Ammon's horn (tissue), 1 donor: ENCODE measurements at places on chromosomes 1 and 21.

- no peak for DNase-seq
These were observed 12.8 kb downstream of the LRP8 start for GRCh38 chr1:53315046-53315445.

GRCh38 chr21:34129039-34129891 lies 55.9 kb downstream of the MRPS6 start:
- DNase-seq, result peak; percentile 86

- DNase-seq, result peak; percentile 80
These were observed 549 bp downstream of the THBS3 start for GRCh38 chr1:155206891-155207805.

- DNase-seq, result peak; percentile 70
These were observed at the start of gene FAAP20 for GRCh38 chr1:2194319-2194897. TSS of gene FAAP20 (minus strand) at chr1:2194772. CDS start at chr1:2194749, 23 bp downstream.

DNA sequence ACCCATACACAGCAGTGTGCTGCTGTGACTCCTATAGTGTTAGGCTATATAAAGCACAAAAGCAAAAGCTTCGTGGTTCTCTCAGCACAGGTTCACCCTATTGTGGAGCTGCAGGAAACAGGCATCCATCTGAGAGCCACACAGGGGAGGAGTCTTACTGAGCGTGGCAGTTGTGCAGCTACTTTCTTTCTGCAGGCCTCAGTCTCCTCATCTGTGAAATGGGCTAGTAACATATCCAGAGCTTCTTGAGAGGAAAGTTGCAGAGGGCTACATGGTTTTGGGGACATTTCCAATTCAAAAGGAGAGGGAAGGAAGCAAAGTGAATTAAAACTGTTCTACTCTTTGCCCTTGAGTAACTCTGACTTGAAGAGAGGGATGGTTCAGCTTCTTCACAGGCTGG lies 142.0 kb downstream of the FOXD2 start:
- DNase-seq, result no peak

- no peak for DNase-seq
These were observed 114.1 kb downstream of the C1orf94 start for GRCh38 chr1:34290831-34291230.

- no peak for DNase-seq
These were observed 33.6 kb downstream of the CD55 start for GRCh38 chr1:207355060-207355459.

DNA sequence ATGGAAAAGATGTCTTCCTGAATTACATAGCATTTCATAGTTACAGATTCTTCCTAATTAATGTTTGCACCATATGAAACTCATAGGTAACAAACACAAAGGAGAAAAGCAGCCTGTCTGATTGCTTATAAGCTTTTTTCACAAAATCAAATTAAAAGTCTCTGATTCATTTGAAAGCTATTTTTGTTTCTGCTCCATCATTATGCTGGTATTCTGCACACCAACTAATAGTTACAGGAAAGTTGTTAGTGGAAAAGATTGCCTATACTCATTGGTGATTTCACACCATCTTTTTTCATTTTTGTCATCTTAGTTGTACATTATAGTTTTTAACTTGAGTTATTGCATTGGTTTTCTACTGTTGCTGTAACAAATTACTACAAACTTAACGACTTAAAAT lies 70.0 kb downstream of the PRKAA2 start:
- no peak for DNase-seq

GRCh38 chr1:32592943-32593342 lies 53.7 kb downstream of the ZBTB8A start:
- no peak for DNase-seq

GRCh38 chr21:34996304-34997101 lies 52.6 kb downstream of the RUNX1 start:
- no peak for DNase-seq

- no peak for DNase-seq
These were observed 31.0 kb downstream of the FBXO42 start for GRCh38 chr1:16321176-16321867.

DNA sequence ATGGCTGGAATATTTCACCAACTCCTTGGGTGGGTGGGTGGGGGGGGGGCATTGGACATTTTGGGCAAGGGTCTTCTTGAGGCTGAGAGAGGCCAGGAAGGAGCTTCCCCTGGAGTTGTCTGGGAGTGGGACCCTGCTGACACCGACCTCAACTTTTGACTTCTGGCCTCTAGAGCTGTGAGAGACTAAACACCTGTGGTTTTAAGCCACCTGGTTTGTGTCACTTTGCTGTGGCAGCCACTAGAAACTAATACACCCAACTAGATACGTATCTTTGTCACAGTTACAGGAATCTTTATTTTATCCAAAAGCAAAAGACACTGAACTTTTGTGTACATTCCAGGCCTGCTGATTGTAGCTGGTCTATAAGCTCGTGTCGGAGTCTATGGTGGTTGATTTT lies 9.9 kb upstream of the RIPK4 start:
- DNase-seq, result no peak

DNA sequence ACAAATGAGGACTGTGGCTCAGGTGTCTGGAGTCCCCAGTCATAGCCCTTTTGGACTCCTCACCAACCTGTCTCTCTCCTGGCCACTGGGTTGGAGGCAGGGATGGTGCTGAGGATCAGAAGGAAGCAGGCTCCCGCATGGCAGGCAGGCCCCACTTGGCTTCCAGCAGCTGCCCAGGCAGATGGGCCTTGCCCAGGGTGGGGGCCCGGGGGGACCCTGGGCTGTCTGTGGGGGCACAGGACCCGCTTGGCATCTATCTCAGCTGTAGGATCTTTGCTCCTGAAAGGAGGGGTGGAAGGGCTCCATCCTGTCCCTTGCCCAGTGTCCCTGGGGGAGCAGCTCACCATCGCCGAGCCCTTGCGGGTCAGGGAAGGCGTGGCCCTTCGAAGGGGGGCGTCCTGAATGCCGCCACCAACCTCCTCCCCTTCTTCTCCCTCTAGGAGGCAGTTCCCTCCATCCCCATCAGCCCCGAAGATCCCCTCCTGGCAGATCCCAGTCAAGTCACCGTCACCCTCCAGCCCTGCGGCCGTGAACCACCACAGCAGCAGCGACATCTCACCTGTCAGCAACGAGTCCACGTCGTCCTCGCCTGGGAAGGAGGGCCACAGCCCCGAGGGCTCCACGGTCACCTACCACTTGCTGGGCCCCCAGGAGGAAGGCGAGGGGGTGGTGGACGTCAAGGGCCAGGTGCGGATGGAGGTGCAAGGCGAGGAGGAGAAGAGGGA lies 154.5 kb downstream of the PEX14 start:
- DNase-seq, result no peak

DNA sequence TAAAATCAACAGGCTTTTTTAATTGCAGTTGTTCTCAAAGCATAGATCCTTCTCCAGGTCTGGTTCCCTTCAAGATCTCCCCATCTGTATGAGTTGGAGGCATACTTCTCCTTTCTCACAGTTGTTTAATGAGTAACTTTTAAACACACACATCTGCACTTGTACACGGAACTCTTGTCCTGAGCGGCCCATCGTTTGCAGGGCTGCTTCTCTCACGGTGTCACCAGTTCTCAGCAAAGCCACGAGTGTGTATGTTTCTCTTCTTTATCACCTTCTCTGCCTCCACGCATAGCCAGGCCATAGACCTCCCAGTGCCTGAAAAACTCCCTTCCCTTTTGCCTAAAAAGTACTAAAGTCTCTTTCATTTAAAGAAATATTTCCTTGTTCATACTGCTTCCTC lies 68.7 kb upstream of the ROR1 start:
- no peak for DNase-seq

GRCh38 chr1:86991549-86992186 lies 77.2 kb downstream of the HS2ST1 start:
- DNase-seq, result no peak

- DNase-seq, result no peak
These were observed 89.5 kb downstream of the ZC3H11B start for GRCh38 chr1:219523411-219523810.

- DNase-seq, result no peak
These were observed 13.8 kb downstream of the MIER1 start for GRCh38 chr1:66938613-66939012.

GRCh38 chr1:232459826-232460225 lies 170.1 kb downstream of the SIPA1L2 start:
- no peak for DNase-seq

GRCh38 chr1:9230869-9231533 lies 3.6 kb upstream of the H6PD start:
- no peak for DNase-seq

DNA sequence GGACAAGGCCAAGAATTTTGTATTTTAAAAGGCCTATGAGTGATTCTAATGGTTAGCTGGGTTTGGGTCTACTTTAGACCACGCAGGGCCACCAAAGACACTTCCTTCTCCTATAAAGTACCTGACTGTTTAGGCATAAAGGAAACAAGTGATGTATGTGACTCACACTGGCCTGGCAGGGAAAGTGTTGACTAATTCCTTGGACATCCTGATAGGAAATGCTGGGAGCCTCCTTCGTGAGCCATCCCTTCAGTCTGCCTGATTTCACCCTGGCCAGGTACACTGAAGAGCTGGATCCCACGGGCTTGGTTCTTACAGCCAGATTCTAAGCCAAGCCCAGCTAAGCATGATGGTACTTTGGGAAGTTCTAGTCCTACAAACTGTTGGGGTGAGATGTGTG lies 100.5 kb upstream of the HMGB4 start:
- no peak for DNase-seq

- peak; percentile 61 for DNase-seq
These were observed 28.4 kb downstream of the TRIM45 start for GRCh38 chr1:117093091-117093534.

GRCh38 chr1:187010571-187011309 lies 182.0 kb downstream of the PLA2G4A start:
- no peak for DNase-seq

DNA sequence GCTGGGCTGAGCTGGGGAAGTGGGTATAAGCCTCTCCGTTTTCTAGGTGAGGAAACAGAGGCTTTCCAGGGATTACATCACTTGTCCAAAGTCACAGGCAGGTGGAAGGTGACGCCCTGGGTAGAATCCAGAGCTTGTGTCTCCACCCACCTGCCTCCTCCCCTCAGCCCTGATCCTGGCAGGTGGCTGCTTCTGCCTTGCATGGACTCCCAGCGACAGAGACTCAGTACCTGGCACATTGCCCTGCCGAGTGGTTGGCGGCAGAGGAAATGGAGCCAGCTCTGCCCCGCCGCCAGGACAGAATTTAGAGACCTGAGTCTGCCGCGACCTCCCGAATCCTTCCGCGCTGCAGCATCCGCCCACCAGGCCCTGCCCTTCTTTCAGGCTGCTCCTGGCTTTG lies 2.1 kb downstream of the PLA2G2E start:
- DNase-seq, result no peak

GRCh38 chr1:145886390-145886789 lies 724 bp upstream of the ANKRD35 start:
- no peak for DNase-seq

DNA sequence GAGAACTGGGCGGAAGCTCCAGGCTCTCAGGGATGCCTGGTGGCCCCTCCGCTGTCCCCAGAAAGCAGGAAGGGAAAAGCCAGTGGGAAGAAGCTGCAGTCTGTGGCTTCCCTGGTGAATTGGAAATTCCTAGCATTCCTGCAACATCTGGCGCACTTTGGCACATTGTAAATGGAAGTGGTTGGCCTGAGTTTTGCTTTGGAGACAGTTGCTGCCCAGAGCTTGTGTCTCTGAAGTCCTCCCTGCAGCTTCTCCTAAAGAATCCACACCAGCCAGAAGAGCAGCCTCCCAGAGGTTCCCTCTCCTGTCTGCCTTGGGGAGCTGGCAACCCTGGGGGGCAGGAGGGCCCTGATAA lies 48.2 kb downstream of the ARHGEF10L start:
- no peak for DNase-seq

DNA sequence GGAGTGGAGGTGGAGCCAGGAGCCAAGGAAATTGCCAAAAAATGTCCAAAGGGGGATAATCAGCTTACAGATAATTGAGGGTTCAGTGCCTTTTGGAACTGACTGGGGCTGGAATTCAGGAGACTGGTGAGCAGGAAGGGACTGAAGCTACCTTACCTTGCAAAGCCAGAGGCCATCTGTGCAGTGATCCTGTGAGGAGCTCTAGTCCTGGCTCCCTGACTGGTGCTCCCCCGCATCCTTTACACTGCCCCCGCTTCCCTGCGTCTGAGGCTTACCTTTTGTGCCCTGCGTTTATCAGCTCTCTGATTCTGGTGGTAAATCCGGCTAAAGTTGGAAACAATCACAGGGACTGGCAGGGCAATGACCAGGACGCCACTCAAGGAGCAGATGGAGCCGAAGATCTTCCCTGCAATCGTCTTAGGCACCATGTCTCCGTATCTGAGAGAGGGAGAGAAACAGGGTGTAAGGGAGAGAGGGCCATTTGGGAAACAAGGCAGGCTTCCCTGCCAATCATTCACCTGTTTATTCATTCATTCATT lies 31.0 kb downstream of the DDX20 start:
- no peak for DNase-seq

DNA sequence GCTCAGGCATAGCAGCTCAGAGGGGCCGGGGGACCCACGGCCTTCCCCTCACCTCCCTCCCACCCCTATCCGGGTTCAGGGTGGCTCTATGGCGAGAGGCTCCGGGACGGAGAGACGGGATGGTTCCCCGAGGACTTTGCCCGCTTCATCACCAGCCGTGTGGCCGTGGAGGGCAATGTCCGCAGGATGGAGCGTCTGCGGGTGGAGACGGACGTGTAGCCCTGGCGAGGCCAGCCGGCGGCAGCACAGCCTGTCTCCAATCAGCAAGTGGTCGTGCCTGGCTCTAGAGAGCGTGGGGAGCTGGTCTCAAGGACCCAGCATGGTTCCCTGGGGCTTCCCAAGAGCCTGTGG lies 25.9 kb downstream of the ARHGEF16 start:
- no peak for DNase-seq

DNA sequence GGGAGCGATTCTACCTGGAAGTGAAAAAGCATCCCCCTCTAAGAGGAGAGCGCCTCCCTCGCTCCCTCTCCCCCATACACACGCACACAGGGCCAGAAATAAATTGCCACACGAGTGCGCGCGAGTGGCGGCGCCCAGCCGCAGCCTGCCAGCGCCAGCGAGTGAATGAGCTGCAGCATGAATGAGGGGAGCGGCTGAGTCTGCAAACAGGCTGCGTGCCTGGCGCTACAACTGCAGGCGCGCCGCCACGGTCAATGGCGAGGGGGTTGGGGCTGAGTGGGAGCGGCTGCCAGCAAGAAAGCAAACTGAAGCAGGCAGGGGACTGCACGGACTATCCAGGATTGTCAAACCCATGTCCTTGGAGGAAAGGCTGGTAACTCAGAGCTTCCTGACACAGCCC lies 2.2 kb downstream of the CAMK1G start:
- DNase-seq, result peak; percentile 85

DNA sequence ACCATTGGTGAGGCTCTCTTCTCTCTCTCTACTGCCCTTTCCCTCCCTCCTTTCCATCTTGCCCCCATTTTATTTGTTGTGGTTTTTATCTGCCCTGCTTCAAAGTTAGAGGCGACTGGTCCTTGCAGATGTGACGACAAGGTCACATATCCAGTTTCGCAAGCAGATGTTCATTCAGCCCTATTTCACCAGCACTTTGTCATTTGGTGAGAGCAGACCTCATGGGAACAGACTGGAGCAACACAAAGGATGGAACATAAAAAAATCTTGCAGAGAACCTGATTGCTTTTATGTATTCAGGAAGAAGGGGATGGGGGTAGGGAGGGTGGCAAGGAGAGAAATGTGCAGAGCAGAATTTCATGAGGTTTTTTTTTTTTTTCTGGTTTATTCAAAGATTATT lies 84.3 kb downstream of the ELAVL4 start:
- DNase-seq, result no peak
